Esophagus mucosa (tissue), 1 donor: ENCODE measurements at places on chromosomes 4 and X. TPM values are rescaled to one million over a fixed set of nuclear protein-coding genes. Genes with fewer than 3 reads are reported as not detected.

GRCh38 chr4:24802648-24803047, 7.3 kb downstream of the SOD3 start:
- no peak for ATAC-seq

RIPPLY1 gene
- not detected for total RNA-seq

UGT2B7 gene
- not detected for total RNA-seq

RENBP gene
- total RNA-seq: 0.52 TPM

- ATAC-seq: no peak
These were observed 38.7 kb downstream of the ARHGEF9 start for GRCh38 chrX:63746278-63746677.

DNA sequence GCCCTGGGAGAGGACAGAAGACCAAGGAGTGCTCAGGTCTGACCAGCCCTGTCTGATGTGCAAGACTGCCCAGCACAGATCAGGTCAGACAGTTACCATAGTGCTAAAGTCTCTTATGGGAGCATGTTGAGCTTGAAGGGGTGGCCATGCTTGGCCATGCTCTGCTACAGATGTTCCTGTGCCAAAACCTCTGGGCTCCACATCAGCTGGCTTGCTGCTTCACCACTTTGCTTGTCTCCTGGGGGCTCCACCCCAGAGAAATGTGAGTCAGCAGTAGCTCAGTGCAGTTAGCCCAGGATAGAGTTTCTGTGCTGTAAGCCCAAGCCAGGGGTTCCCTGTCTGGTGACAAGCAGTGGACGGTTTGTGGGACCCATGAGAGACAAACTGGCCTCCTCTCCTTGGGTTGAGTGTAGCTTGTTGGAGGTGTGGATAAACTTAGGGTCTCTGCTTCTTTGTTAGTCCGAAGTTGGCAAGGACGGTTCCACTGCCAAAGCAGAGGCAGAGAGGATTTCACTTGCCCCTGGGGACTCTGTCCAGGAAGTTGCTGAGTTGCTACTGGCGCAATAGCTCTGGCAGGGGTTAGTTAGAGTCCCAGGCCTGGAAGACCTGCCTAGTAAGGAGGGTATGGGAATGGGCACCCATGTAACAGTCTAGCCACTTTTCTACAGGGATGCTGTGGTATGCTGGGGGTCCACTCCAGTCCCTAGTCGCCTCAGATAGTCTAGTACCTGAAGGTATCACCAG, 8.7 kb upstream of the TMSB15C start:
- no peak for ATAC-seq
